PC-9 (cell line): ENCODE measurements at places on chromosomes 6 and 20. TPM values are rescaled to one million over a fixed set of nuclear protein-coding genes. Genes with fewer than 3 reads are reported as not detected.

CARMIL1 gene
- total RNA-seq: 25.7 and 33.1 TPM in 2 replicates

CAPN11 gene
- total RNA-seq: not detected in 2 replicates

SLC4A11 gene
- total RNA-seq: 46.1 and 57.8 TPM in 2 replicates

ARMC2 gene
- 7.9 and 15.5 TPM in 2 replicates for total RNA-seq

ARHGAP40 gene
- 0.92 and 1.8 TPM in 2 replicates for total RNA-seq

ATP6V1G2 gene
- 0.55 and 1.8 TPM in 2 replicates for total RNA-seq

RUNX2 gene
- 10.4 and 12.5 TPM in 2 replicates for total RNA-seq

DNA sequence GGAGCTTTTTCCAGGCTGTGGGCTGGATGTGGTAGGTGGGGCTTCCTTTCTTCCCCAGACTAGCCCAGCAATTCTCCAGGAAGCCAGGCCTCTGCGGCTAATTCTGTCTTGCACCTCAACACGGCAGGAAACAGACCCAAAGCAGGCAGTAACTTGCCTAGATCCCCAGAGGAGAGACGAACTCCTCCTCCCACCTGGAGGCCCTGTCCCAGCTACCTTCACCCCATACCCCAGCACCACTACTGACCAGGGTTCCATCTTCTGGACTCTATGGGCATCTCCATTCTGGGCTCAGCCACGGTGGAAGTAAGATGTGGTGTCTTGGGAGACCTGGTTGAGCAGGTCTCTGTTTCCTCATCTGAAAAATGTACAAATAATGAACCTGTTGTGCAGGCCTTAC is 48.4 kb upstream of the ZNF337 start:
- H3K27me3 ChIP-seq: no peaks in the 10 kb centered on the region
- H3K4me3 ChIP-seq: no peak overlapping the region
- H3K4me1 ChIP-seq: no peaks in the 10 kb centered on the region
- DNase-seq: no peak
- H3K27ac ChIP-seq: no peak overlapping the region

- H3K4me3 ChIP-seq: no peak overlapping the region
- H3K27ac ChIP-seq: no peak overlapping the region
- H3K27me3 ChIP-seq: no peaks in the 10 kb centered on the region
- 0 out of 2 replicates have a peak, but pooled peaks cover 5% of the 10 kb centered on the region for H3K4me1 ChIP-seq
Observed at GRCh38 chr6:155004576-155005372, 9.7 kb downstream of the TIAM2 start.

- no peak overlapping the region for H3K27ac ChIP-seq
- DNase-seq: no peak
- no peak overlapping the region for H3K4me3 ChIP-seq
- no peaks in the 10 kb centered on the region; the same call in 1 of the 2 replicates for H3K36me3 ChIP-seq
Observed at GRCh38 chr6:118856301-118856700, 37.7 kb upstream of the ASF1A start.

- no peaks in the 10 kb centered on the region for H3K4me1 ChIP-seq
- H3K27me3 ChIP-seq: no peaks in the 10 kb centered on the region
- H3K36me3 ChIP-seq: peaks cover 18% of the 10 kb centered on the region; the same call in 1 of the 2 replicates
Observed at GRCh38 chr6:148538261-148539190, 195.9 kb downstream of the SASH1 start.

DNA sequence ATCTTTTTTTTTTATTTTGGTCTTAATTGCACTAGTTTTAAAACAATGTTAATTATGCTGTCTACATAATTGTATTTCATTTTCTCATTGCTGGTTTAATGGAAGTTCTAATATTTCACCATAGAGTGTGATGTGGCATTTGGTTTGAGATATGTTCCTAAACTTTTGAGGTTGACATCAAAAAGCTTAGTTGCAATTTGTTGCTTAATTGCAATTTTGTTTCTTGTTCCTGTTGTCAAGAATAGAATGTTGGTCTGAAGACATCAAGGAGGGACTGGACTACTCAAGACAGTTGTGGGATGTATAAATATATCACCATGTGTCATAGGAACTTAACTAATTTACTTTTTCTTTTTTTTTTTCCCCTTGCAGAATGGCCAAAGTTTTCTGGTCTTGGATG is 12.5 kb downstream of the HSF2 start:
- H3K4me3 ChIP-seq: no peak overlapping the region
- H3K36me3 ChIP-seq: peaks cover 23% of the 10 kb centered on the region
- no peaks in the 10 kb centered on the region for H3K27me3 ChIP-seq

- no peak overlapping the region for H3K27ac ChIP-seq
- no peak for DNase-seq
- H3K4me3 ChIP-seq: no peak overlapping the region
- no peaks in the 10 kb centered on the region for H3K36me3 ChIP-seq
- no peaks in the 10 kb centered on the region; the same call in 1 of the 2 replicates for H3K27me3 ChIP-seq
- no peaks in the 10 kb centered on the region for H3K4me1 ChIP-seq
Observed at GRCh38 chr6:157246048-157246630, 77.2 kb downstream of the TMEM242 start.

GRCh38 chr6:40710626-40711330 is 123.6 kb upstream of the LRFN2 start:
- H3K27ac ChIP-seq: no peak overlapping the region
- no peaks in the 10 kb centered on the region for H3K36me3 ChIP-seq
- no peak overlapping the region for H3K4me3 ChIP-seq
- peaks cover 59% of the 10 kb centered on the region for H3K27me3 ChIP-seq
- H3K4me1 ChIP-seq: no peaks in the 10 kb centered on the region

- no peak overlapping the region for H3K4me3 ChIP-seq
- H3K27me3 ChIP-seq: no peaks in the 10 kb centered on the region
- no peak overlapping the region for H3K27ac ChIP-seq
- no peaks in the 10 kb centered on the region for H3K36me3 ChIP-seq
Observed at GRCh38 chr6:130994319-130995097, 68.5 kb downstream of the EPB41L2 start.

DNA sequence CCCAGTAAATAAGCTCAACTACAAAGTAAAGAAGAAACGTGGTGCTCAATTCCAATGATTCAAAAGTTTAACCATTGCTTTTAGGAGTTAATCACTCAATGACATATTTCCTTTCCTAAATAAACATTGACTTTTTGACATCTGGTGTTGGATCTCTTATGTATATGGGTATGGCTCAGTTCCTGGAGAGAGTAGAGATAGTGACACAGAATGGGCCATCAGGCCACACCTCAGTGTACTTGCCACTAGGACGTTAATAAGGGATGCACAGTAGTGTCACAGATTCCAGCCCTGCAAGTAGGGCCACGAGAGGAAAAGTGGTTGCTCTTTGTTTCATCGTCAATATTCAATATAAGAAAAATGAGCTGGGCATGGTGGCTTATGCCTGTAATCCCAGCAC is 48.9 kb upstream of the TXNDC5 start:
- no peaks in the 10 kb centered on the region for H3K36me3 ChIP-seq
- H3K4me3 ChIP-seq: no peak overlapping the region
- no peak overlapping the region for H3K27ac ChIP-seq

GRCh38 chr20:24777746-24778145 is 171.3 kb upstream of the CST7 start:
- no peak overlapping the region for H3K27ac ChIP-seq
- H3K4me3 ChIP-seq: no peak overlapping the region
- no peaks in the 10 kb centered on the region for H3K36me3 ChIP-seq

DNA sequence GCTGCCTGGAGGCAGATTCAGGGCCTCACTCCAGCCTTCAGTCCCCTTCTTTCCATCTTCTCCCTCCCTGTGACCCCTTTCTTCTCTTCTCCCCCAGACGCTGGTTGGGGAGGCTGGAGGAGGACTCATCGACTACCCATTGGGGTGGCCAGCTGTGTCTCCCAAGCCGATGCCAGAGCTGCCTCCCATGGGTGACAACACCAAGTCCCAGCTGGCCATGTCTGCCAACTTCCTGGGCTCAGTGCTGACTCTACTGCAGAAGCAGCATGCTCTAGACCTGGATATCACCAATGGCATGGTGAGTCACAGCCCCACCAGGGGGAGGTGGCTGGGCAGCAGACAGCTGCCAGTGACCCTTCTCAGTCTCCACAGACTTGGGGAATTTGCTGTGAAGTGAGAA is 12.9 kb downstream of the BPIFB4 start:
- H3K36me3 ChIP-seq: no peaks in the 10 kb centered on the region
- no peak overlapping the region for H3K27ac ChIP-seq
- peaks cover 34% of the 10 kb centered on the region for H3K27me3 ChIP-seq

DNA sequence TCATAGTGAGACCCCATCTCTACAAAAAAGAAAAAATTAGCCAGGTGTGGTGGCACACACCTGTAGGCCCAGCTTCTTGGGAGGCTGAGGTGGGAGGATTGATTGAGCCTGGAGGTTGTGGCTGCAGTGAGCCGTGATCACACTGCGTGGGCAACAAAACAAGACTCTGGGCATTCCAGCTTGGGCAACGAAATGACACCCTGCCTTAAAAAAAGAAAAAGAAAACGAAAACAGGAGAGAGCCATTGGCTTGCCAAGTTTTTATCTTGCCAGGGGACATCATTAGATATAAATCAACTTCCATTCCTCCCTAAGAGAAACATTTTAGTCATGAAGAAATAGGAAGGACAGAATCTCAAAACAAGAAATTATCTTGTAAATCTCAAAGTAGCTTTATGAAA is 109.5 kb downstream of the MAP3K7 start:
- no peaks in the 10 kb centered on the region for H3K36me3 ChIP-seq
- DNase-seq: no peak
- no peaks in the 10 kb centered on the region for H3K4me1 ChIP-seq
- H3K27me3 ChIP-seq: no peaks in the 10 kb centered on the region
- H3K4me3 ChIP-seq: no peak overlapping the region
- no peak overlapping the region for H3K27ac ChIP-seq

DNA sequence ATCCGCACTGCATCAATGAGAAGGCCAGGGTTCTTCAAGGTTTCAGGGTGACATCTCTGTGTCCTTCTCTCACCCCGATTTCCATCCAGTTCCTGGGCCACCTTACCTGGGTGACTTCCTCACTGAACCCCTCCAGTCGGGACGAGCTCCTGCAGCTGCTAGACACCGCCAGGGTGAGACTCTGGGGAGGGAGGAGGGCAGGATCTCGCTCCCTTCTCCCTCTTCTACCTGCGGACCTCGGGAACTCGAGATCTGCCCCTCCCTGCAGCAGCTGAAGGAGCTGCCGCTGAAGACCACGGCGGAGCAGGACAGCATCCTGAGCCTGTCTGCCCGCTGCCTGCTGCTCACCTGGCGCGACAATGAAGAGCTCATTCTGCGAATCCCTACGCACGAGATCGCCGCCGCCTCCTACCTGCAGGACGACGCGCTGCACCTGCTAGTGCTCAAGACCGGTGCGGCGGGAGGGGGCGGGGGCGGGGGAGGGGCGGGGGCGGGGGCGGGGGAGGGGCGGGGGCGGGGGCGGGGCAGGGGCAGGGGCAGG is 7.5 kb downstream of the CCM2L start:
- H3K4me1 ChIP-seq: 0 out of 2 replicates have a peak, but pooled peaks cover 4% of the 10 kb centered on the region
- no peak overlapping the region for H3K27ac ChIP-seq
- H3K27me3 ChIP-seq: peaks cover 77% of the 10 kb centered on the region
- H3K4me3 ChIP-seq: peak overlapping the region; percentile 32; the same call in 1 of the 2 replicates

DNA sequence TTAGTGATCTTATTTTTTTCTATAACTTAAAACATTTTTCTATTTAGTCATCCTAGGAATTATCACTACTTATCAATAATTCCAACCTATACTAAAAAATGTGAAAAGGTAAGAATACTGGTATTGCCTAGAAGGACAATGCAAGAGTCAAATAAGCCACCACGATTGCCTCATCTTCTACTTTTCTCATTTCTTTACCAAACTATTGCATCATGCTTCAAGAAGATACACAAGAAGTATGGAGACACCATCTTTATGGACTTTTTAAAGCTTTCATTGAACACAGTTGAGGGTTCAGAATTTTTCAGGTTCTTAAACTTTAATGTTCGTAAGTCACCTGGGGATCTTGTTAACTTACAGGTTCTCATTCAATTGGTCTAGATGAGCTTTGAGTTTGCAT is 25.9 kb downstream of the ELOVL2 start:
- DNase-seq: no peak
- H3K4me1 ChIP-seq: no peaks in the 10 kb centered on the region
- H3K27ac ChIP-seq: no peak overlapping the region

GRCh38 chr6:151494936-151495320 is 1.1 kb downstream of the CCDC170 start:
- DNase-seq: no peak
- H3K27ac ChIP-seq: no peak overlapping the region
- no peaks in the 10 kb centered on the region for H3K36me3 ChIP-seq
- H3K4me1 ChIP-seq: peaks cover 6% of the 10 kb centered on the region
- H3K4me3 ChIP-seq: peak overlapping the region; percentile 80

- DNase-seq: no peak
- H3K36me3 ChIP-seq: no peaks in the 10 kb centered on the region
- H3K27ac ChIP-seq: no peak overlapping the region
- H3K27me3 ChIP-seq: no peaks in the 10 kb centered on the region
- H3K4me3 ChIP-seq: no peak overlapping the region
Observed at GRCh38 chr6:53205778-53206177, 57.1 kb upstream of the GCM1 start.

GRCh38 chr20:33348136-33348937 is 53.0 kb downstream of the CDK5RAP1 start:
- H3K4me3 ChIP-seq: no peak overlapping the region
- no peak overlapping the region for H3K27ac ChIP-seq
- H3K36me3 ChIP-seq: no peaks in the 10 kb centered on the region
- no peak for DNase-seq
- no peaks in the 10 kb centered on the region for H3K27me3 ChIP-seq

DNA sequence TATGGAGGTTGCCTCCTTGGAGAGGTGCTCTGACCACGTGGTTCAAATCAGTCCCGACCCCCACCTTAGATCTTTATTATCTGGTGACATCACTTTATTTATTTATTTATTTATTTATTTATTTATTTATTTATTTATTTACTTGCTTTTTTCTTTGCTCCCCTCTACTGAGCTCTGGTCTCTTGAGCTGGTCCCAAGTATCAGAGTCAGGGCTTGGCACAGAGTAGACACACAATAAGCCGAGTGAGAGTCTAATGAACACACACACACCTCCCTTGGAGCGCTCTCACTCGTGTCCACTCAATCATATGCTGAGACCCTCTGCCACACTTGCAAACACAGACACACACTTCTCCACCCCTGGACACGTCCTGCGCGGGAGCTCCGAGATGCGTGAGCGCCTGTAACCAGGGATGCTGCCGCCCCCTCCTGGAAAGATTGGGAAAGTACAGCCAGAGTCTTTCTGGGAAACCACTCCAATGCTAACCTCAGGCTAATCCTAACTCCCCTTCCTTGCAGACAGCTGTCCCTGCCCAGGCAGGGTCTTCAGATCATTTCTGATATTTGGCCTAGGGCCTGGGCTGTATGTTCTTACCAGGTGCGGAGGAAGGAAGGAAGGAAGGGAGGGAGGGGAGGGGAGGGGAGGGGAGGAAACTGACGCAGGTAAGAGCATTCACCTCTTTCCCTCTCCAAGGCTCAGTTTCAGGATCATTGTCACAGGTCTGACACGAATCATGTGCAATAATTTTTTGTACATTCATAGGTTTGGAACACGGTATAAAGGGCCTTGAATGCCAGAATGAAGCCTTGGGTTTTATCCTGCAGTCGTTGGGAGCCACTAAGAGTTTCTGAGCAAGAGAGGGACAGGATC is 70.9 kb downstream of the STK35 start:
- peaks cover 11% of the 10 kb centered on the region; the same call in 1 of the 2 replicates for H3K27me3 ChIP-seq
- H3K4me3 ChIP-seq: no peak overlapping the region
- H3K4me1 ChIP-seq: no peaks in the 10 kb centered on the region
- peak; percentile 63 for DNase-seq
